T-cell (primary cell): ENCODE measurements at places on chromosomes 1 and 21.

- no peak for DNase-seq
Observed at GRCh38 chr1:216566641-216567205, 143.5 kb upstream of the USH2A start.

DNA sequence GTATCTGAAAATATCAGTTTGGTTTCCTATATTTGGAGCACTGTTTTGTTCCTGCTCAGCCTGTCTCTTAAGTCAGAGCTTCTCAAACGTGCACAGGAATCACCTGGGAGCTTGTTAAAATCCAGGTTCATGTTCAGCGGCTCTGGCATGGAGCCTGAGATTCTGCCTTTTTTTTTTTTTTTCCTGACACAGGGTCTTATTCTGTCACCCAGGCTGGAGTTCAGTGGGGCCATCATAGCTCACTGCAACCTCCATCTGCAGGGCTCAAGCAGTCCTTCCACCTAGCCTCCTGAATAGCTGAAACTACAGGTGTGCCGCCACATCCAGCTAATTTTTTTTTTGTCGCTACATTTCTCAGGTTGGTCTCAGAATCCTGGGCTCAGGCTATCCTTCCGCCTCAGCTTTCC is 12.2 kb upstream of the SELENON start:
- DNase-seq = no peak

DNA sequence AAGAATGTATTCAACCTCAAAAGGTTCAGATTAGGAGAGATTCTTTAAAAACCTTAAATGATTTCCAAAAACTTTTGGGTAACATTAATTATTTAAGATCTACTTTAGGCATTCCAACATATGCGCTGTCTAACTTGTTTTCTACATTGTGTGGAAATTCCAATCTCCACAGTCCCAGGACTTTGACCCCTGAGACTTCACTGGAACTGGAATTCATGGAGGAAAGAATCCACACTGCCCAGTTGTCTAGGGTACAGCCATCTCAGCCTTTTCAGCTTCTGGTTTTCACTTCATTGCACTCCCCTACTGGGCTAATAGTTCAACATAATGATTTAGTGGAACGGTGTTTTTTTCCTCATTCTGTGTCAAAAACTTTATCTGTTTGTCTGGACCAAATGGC is 161.5 kb downstream of the IER5 start:
- DNase-seq = no peak

GRCh38 chr1:174939775-174940545 is 59.8 kb upstream of the CACYBP start:
- DNase-seq = no peak

- DNase-seq = no peak
Observed at GRCh38 chr1:17149771-17150170, 30.5 kb upstream of the PADI2 start.

DNA sequence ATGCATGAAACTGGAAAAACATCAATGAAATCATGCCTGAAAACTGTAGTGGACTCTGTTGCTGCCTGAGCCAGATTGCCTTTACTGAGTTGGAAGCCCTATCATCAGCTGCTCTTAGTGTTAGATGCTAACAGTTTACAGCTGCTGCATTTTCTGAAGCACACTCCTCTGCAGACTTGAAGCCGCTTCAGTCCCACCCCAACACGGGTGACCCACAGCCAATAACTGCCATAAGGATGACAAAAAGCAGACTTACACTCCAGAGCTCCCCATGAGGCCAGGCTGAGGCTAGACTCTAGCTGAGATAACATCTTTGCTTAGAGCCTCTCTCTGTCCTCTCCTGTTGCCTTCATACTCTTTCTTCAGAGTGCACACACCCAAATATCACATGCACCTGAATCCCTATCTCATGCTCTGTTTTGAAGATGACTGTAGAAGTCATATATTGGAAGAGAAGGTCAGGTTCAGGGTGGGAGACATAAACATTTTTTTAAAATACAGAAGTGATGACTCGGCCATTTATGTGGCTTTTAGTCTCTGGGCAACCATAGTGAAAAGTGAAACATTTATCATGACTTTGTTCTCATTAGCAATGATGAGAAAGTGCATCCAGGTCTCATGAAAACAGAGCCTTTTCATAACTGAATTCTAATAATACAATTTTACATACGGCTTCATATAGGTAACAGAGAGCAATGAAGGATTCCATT is 161.0 kb downstream of the KCNK2 start:
- no peak for DNase-seq

DNA sequence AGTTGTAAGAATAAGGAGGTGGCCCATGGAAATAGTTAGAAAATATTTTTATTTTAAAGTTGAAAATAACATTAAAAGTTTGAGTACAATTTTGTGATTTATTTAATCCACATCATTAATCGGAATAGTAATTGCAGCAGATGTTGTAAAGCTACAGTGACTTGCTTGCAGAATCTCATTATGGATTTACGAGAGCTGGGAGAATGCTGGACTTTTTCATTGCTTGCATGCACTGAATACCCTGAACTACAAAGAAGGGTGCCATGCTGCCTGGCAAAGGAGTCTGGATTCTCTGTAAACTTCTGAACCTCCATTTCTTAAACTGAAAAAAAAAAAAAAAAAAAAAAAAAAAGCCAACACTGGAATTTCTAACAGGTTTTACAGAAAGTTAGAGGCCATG is 26.5 kb downstream of the WDR64 start:
- DNase-seq = no peak

GRCh38 chr21:32463889-32464300 is 51.4 kb downstream of the EVA1C start:
- DNase-seq = no peak

- DNase-seq = no peak
Observed at GRCh38 chr1:88691540-88691939, 7.5 kb downstream of the PKN2 start.

GRCh38 chr1:205421798-205422197 is at the start of gene LEMD1:
Gene LEMD1 (minus strand): TSS chr1:205422056. CDS start chr1:205420536, 1,520 bp downstream.
- DNase-seq = no peak

DNA sequence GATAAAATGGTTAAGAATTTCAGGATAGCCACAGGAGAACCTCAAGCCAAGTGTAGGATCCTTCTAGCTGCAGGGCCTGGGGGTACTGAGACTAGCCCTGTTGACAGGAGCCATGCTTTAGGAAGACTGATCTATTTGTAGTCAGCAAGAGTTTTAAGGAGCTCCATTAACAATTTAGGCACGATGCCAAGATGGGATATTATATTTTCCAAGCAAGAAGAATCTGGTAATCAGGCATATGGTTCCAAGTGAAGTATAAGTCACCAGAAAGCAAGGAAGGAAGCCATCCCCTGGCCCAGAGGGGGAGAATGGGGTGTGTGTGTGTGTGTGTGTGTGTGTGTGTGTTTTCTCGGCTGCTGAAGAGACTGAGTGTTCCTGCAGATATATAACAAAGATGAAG is 7.0 kb downstream of the IFNAR2 start:
- DNase-seq = no peak

GRCh38 chr1:185722098-185722497 is 12.1 kb upstream of the HMCN1 start:
- no peak for DNase-seq

DNA sequence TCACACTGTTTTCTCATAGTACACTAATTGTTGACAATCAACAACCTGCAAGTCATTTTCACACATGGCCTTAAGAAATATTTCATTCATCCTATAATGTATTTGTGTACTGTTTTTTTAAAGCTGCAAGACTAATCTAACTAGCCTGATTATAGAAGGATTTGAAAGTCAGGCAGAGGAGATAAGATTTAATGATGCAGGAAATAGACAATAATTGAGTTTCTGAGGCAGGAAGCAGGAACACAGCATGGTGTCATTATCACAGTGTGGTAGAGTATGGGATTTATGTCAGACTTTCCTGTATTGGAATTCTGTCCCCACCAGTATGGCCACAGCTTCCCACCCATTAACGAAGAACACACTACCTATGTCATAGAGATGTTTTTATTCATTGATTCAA is 138.8 kb downstream of the LRRC7 start:
- no peak for DNase-seq

GRCh38 chr1:183185941-183186490 is at the start of gene LAMC2:
Gene LAMC2 (plus strand): TSS chr1:183186264. CDS start chr1:183186353, 89 bp downstream.
- DNase-seq = no peak

DNA sequence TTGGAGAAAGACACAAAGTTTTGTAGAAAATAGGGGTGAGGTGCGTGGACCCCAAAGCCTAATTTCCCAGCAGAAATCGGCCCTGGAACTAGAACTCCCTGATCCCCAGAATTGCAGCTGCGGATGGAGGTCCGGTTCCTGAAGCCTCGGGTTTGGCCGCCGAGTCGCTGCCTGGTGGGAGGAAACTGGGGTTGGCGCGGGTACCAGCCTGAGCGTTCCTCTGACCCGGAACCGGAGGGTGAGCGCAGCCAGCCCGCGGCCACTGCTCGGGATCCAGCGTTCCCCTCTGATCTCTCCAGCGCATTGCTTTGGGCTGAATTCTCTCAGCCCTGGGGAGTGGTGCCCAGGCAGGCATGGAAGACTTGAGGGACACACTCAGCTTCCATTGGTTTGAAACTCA is 1.6 kb downstream of the ST6GALNAC5 start:
- DNase-seq = no peak

DNA sequence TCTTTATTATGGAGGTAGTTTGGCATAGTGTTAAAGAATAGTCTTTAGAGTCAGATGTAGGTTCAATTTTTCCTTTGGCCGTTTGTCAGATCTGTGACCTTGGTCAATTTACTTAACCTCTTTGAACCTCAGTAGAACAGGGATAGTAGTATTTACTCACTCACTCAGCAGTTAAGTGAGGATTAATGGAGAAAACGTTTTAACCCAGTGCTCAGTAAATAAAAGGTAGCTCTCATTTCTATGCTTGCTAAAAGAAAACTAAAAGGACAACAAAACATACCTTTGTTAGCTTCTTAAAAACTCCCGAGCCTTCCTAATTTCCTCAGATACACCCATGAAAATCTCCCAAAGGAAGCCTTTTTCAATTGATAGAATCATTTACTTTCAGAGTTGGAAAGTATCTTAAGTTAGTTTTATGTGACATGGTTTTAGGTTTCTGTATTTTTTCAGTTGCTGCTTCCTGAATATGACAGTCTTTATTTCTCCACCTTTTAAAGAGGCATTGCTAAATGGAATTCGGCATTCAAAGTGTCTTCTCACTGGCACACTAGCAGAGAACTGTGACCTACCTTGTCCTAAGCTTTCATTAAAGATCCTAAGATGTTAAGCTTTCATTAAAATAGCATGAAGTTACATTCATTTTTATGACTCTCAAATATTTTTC is 7.8 kb downstream of the ABCD3 start:
- no peak for DNase-seq

DNA sequence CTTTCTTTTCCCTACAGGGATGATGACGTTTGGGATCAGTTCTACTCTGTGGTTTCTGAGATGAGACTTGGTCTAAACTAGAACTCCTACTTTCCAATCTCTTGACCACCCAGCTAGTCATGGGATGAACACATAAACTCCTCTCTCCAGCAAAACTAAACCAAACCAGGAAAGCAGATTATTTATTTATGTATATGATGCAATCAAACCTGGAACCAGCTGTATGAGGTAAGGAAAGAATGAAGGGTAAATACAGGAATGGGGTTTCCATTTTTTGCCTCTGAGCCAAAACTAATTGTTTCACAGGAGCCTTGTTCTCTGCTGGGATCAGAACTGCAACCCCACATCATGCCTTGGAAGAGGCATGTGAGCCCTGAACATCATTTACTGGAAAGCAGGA is 3.3 kb upstream of the AGT start:
- no peak for DNase-seq

- DNase-seq = no peak
Observed at GRCh38 chr1:230105754-230106625, 39.0 kb downstream of the GALNT2 start.

- DNase-seq = peak; percentile 29
Observed at GRCh38 chr1:210332233-210332632, 3.5 kb downstream of the HHAT start.

- DNase-seq = no peak
Observed at GRCh38 chr21:43286196-43286595, 117.4 kb downstream of the CRYAA start.

GRCh38 chr1:212470059-212470458 is 37.3 kb downstream of the NENF start:
- DNase-seq = no peak

GRCh38 chr1:73162564-73162963 is 880.2 kb upstream of the NEGR1 start:
- DNase-seq = no peak

- no peak for DNase-seq
Observed at GRCh38 chr1:226980122-226980560, 40.0 kb downstream of the COQ8A start.

GRCh38 chr1:203161703-203162102 is 13.9 kb downstream of the MYBPH start:
- DNase-seq = no peak

DNA sequence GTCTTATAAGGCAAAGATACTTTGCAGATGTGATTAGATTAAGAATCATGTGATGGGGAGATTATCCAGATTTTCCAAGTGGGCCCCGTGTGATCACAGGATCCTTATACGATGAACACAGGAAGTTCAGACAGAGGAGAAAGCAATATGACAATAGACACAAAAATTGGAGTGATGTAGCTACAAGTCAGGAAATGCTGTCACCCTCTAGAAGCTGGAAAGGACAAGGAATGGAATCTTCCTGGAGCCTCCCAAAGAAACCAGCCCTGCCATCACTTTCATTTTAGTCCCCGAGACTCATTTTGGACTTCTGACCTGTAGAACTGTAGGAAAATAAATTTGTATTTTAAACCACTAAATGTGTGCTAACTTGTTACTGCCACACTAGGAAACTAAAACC is 61.9 kb upstream of the C1orf21 start:
- no peak for DNase-seq

GRCh38 chr21:33132054-33132453 is 62.1 kb downstream of the OLIG1 start:
- DNase-seq = no peak

- no peak for DNase-seq
Observed at GRCh38 chr1:197519741-197520334, 251.8 kb downstream of the CRB1 start.

DNA sequence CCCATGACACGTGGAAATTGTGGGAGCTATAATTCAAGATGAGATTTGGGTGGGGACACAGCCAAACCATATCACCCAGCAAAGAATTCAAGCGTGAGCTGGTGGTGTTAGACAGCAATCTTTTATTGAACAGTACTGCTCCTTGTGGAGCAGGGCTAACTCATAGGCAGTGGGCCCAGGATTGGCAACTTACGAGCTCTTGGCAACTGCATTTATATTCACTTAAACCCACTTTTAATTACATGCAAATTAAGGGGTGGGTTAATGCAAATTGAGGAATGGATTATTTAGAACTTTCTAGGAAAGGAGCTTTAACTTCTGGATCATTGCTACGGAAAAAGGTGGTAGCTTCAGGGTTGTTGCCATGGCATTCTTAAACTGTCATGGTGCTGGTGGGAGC is 135.6 kb upstream of the KAZN start:
- DNase-seq = no peak

DNA sequence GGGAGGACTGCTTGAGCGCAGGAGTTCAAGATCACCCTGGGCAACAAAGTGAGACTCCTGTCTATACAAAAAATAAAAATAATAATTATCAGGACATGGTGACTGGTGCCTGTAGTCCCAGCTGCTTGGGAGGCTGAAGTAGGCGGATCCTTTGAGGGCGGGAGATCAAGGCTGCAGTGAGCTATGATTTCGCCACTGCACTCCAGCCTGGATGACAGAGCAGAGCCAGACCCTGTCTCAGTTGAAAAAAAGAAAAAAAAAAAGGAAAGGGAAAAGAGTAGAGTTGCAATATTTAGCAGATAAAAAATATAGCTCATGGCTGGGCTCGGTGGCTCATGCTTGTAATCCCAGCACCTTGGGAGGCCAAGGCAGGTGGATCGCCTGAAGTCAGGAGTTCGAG is 3.3 kb upstream of the S1PR1 start:
- DNase-seq = no peak
